GOT3 (cell line): ENCODE measurements at places on chromosomes 2 and 18.

GRCh38 chr2:118055512-118056164 is 32.6 kb upstream of the INSIG2 start:
- no peak for DNase-seq

DNA sequence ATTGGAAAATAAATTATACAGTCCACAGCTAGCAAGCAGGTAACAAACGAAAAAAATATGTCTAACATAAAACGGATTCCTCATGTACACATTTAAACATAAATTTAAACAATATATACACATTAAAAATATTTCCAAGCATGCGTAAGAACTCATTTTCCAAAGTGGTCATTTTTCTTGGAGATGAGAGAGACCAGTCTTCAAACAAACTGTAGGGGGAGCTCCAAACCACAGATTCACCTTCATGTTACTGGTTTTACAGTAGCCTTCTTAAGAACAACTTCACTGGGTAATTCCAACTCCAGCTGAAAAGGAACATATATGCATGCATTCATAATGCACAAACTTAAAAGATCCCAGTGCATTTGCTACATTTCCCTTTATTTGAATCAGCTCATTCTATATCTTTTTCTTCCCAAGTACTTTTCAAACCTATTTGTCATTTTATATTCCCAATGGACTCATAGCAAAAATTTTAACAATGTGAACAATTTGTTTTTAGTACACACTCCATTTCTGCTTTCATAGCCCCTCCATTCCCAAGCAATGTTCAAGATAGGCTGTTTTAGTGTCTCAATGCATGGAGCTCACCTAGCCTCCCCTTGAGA is 4.7 kb upstream of the STAMBP start:
- no peak for DNase-seq

DNA sequence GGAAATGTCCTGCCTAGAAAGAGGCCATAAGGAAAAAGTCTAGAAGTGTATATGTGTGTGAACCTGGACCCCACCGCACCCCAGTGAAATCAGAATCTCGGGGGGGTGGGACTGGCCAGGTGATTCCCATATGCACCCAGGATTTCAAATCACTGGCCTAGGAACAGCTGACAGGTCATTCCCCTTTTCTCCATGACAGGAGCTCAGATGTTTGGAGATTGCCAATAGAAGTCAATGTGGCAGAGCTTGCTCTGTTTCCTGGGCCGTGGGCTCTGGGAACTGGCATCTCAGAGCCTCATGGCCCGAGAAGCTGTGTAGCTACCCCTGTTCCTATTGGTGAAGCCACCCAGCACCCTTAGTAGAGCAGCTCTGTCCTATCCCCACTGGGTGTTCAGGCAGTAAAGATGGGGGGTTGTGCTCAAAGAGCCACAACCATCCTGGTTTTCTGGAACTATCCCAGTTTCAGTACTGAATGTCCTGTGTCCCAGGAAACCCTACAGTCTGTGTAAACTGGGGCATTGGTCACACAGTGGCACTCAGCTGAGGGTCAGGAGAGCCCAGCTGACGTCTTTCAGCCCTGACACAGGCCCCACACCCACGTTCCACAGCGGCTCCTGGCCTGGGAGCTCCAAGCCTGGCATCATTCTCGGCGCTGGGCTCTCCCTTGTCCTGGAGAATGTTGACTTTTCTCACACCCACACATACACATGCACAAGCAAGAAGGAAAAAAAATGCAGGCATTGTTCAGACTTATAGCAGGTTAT is 18.9 kb downstream of the GNLY start:
- no peak for DNase-seq

- no peak for DNase-seq
These were observed 43.5 kb upstream of the MSH2 start for GRCh38 chr2:47359375-47359868.

- DNase-seq, result no peak
These were observed 113.8 kb upstream of the RGPD4 start for GRCh38 chr2:107712857-107713256.

DNA sequence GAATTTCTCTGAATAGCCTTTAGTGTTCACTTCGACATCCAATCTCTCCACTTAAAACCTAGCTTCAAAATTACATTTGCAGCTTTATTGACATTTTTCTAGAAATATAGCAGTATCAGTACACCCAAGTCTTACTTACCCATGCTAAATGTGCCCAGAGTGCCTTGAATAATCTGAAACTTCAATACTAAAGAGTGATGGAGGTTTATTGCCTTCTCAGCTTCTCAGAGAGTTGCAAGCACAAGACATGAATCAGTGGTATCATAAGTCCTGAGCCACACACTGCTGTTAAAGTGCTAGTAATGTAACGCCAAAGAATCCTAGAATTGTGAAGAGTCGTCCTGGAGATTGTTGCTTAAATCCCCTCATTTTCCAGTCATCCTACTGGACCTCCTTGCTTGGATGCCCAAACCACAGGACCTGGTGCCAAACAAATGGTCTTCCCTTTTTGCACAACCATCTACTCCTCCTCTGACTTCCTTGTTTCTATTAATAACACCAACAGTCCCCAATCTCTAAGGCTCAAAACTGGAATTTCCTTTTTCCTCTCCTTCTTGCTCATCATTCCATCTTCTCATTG is 83.2 kb upstream of the SPATS2L start:
- DNase-seq, result no peak

GRCh38 chr2:172248785-172249187 is 146.1 kb upstream of the DLX2 start:
- no peak for DNase-seq

DNA sequence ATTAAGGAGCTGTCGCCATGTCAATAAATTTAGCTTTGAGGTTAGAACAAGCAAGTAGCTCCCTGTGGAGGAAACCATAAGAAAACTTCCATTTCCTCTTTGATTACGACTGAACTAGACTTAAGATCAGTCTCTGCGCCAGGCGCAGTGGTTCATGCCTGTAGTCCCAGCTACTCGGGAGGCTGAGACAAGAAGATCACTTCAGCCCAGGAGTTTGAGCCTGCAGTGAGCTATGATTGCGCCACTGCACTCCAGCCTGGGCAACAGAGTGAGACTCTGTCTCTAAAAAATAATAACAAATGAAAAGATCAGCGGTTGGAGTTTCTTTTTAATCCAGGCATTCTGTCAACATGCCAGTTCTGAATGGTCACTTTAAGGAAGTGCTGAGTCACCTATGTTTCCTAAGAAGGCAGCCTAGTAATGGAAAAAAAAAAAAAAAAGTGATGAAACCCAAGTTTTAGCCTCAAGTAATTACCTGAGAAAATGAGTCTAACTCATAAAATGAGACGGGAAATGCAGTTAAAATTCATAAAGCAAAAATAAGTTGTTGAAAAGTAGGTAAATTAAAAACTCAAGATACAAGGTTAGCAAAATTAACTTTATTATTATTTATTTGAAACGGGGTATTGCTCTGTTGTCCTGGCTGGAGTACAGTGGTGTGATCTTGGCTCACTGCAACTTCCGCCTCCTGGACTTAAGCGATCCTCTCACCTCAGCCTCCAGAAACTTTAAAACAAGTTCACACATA is 10.2 kb downstream of the C18orf32 start:
- no peak for DNase-seq

DNA sequence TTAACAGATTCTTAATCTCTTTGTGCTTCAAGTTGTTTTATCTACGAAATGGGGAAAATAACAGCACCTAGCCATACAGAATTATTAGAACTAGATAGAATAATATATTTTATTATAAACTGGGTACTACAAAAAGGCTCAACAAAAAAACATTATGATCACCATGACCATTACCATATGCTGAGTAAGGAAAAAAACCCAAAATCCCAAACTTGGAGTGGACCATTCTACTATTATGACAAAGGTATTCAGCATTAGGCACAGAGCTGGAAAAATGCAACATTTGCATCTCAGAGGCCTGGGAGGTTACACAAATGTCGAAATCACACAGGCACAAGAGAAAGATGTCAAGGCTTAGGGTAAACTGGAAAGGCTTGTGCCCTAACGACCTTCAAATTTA is 162.8 kb downstream of the SRBD1 start:
- DNase-seq, result no peak

DNA sequence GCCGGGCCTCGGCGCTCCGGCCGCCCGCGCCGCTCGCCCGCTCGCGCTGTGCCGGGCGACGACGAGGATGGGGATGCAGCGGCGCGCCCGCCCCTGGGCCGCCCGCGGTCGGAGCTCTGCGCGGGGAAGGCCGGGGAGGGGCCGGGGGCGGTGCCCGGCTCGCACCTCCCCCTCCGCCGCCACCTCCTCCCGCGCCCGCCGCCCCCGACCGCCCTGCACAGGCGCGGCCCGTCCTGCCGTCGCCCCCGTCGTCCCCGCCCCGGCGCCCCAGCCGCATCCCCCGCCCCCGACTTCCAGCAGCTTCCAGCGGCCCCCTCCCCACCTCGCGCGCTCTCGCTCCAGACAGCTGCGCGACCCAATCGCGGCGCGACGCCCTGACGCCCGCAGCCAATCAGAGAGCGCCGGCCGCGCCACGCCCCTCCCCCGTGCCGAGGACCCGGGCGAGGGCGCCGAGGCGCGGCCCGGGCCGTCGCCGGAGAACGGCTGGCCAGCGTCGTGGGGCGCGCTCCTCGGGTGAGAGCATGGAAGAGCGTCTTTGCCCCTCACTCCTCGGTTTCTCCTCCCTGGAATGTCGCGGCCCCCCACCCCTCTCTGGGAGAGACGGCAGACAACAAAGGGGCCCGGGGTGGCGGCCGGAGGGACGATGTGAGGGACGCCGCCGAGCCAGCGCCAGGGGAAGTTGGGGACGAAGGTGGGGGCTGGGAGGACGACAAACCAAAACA is at the start of gene MBOAT2:
Gene MBOAT2, minus strand, starts transcription at position 69 of the 722 bp plus-strand sequence. CDS start 70 bp downstream, outside the sequence.
- peak; percentile 27 for DNase-seq

DNA sequence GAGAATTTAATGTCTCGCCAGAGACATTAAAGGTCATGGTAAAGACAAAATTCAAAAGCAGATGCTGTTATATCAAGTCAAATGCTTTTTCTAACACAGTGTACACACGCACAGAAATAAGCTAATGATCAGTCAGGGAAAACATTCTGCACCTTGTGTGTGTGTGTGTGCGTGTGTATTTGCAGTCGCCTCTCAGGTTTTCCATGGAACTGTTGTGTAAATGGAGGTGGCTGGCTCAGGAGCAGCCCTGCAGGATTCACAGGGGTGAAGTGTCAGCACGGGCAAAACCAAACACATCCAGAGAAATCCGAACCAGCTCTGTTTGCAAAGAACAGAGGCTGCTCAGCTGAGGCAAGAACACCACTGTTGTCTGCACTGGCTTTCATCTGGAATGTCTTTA is 76.2 kb upstream of the YWHAQ start:
- no peak for DNase-seq

DNA sequence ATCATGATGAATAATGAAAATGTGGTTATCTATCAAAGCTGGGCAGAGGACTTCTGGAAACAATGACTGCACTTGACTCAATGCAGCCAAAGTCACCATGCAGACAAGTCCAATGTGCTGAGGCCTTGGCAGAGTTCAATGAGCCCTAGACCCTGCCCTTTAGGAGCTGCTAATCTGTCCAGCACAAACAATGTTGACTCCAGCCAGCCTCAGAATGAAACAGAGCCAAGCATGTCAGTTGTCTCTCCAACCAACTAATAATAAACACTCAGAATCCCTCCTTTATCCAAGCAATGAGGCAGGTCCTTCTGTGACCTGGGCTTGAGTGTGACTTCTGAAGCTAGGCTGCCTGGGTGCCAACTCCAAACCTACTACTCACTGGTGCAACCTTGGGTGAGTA is 270.6 kb downstream of the BCL11A start:
- no peak for DNase-seq
